Metanephros (tissue), 2 donors: ENCODE measurements at places on chromosomes 5 and 9. TPM values are rescaled to one million over a fixed set of nuclear protein-coding genes. Genes with fewer than 3 reads are reported as not detected.

The PARP8 gene
- total RNA-seq = 23.1 TPM

The EIF4EBP3 gene
- total RNA-seq = 6.0 TPM

The SKP1 gene
- total RNA-seq = 278 TPM

The F2RL2 gene
- total RNA-seq = 1.1 TPM

The PCA3 gene
- total RNA-seq = 0.12 TPM

The NR5A1 gene
- total RNA-seq = 0.12 TPM

The TICAM2 gene
- total RNA-seq = 2.9 TPM

The UBE2QL1 gene
- total RNA-seq = 0.70 TPM
